Mammary epithelial cell (primary cell): ENCODE measurements at places on chromosomes 7 and 10. TPM values are rescaled to one million over a fixed set of nuclear protein-coding genes. Genes with fewer than 3 reads are reported as not detected.
A peak's percentile ranks its signal among the peaks of the same experiment; 100 is the strongest.

GRCh38 chr7:88337572-88337971, 30.9 kb upstream of the STEAP4 start:
- peak; percentile 83 for DNase-seq

- DNase-seq = no peak
These were observed 37.1 kb downstream of the ELMO1 start for GRCh38 chr7:37411444-37412034.

- no peak for DNase-seq
These were observed 11.2 kb downstream of the SFTPD start for GRCh38 chr10:79937701-79938151.

GRCh38 chr7:130971297-130971696, 237.3 kb upstream of the KLF14 start:
- no peak for DNase-seq

RNF32 gene
- total RNA-seq = 0.96 and 2.1 TPM in 2 replicates

DNA sequence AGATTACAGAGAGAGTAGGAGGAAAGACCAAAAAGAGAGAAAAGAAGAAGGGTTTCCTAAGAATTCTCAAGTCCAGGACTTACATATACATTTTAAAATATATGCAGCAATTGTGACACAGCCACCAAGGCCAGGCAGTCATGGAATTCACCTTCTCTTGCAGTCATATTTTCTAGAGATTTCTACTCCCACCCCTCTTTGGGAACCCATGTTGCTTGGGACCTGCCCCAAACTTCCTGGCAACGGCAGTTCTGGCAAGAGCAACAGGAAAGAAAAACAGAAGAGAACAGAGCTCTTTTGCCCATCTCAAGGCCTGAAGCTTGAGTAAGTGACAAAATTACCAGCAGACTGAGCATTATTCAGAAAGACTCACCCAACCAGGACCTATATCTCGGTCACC, 128.3 kb upstream of the ASAH2 start:
- no peak for DNase-seq

DNA sequence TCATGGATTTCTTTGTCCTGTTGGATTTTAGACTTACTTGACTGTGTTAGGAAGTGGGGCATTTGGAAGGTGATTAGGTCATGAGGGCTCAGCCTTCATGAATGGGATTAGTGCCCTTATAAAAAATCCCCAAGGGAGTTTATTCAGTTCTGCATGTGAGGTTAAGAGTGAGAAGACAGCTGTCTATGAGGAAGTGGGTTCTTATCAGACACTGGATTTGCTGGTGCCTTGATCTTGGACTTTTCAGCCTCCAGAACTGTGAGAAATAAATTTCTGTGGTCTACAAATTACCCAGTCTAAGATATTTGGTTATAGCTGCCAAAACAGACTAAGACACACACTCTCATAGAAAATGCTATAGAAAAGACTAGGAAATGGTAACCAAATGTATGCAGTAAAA, 724.7 kb upstream of the FZD8 start:
- no peak for DNase-seq

C7orf33 gene
- total RNA-seq = not detected in 2 replicates

- DNase-seq = no peak
These were observed 84.5 kb upstream of the WNT16 start for GRCh38 chr7:121244120-121244870.

- peak; percentile 53 for DNase-seq
These were observed 179.3 kb upstream of the FZD8 start for GRCh38 chr10:35821339-35821911.
